Stimulated activated naive B cell treated with anti-CD40 and anti-IgM and Interleukin-4, amounts not matched to agents 10 μg/mL and 1 μg/mL and 100 μg/mL, for 72 hours (primary cell): ENCODE measurements at places on chromosomes 11 and 22.

- no peak overlapping the region for H3K4me3 ChIP-seq
- no peaks in the 10 kb centered on the region for H3K36me3 ChIP-seq
- peak; percentile 21 for DNase-seq
- H3K27ac ChIP-seq, result no peak overlapping the region
- no peaks in the 10 kb centered on the region for H3K4me1 ChIP-seq
Measured at GRCh38 chr11:17528181-17528691, 16.0 kb downstream of the USH1C start.

DNA sequence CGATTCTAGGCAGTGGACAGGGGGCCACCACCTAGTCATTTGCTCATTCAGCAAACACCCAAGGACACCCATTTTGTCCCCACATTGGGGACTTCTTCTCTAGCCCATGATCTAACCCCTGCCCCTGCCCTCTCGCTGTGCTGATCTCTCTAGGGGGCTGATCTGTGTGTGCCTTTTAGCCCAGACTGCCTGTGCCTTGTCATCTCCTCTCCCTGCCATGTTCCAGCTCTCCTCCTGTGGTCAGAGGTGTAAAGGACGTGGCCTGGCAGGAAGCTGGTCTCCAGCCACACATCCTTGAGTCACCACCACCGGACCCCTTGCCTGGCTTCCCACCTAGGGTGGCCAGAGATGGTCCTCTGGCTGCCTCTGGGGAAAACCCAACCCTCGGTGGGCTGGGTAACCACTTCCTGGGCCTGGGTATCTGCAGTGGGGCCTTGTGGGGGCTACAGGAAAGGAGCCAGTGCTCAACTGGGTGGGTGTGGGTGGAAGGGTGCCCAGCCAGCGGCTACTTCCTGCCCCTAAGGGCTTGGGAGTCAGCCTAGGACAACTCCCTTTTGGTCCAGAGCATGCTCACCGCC lies 1.3 kb downstream of the CTSW start:
- H3K36me3 ChIP-seq, result peaks cover 39% of the 10 kb centered on the region
- no peak overlapping the region for H3K27ac ChIP-seq
- DNase-seq, result no peak
- no peaks in the 10 kb centered on the region for H3K27me3 ChIP-seq
- H3K4me3 ChIP-seq, result peak overlapping the region; percentile 23

- DNase-seq, result no peak
- no peaks in the 10 kb centered on the region for H3K36me3 ChIP-seq
- H3K4me1 ChIP-seq, result peaks cover 32% of the 10 kb centered on the region
- no peak overlapping the region for H3K27ac ChIP-seq
Measured at GRCh38 chr22:26665813-26666231, 8.4 kb downstream of the MIAT start.

DNA sequence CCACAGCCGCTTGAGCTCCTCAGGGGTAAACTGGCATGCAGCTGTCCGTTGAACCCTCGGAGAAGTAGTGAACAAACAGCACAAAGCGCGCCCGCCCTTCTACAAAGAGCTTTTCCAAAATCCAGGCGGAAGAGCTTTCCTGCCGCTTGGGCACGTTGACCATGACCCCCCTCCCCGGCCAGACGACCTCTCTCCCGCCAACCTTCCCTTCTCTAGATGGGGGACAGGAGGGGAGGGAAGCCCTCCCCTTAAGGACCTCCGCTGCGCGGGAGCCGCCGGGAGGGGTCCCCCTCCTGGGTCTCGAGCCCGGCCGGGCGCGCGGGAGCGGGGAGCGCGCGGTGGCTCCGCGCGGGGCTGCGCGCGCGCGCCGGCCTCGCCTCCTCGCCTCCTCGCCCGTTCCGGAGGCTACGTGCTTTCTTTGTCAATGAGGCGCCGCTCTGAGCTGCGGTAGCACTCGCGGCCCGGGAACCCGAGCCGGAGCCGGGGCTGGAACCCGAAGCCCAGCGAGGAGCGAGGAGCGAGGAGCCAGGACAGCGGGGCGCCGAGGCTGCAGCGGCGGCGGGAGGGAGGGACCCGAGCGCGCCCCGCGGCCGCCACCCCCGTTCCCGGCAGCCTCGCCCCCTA lies 118.6 kb downstream of the HIPK3 start:
- H3K27me3 ChIP-seq, result peaks cover 51% of the 10 kb centered on the region
- H3K27ac ChIP-seq, result no peak within 1 kb of the TSS
- H3K4me1 ChIP-seq, result peaks cover 8% of the 10 kb centered on the region
- no peaks in the 10 kb centered on the region for H3K36me3 ChIP-seq

DNA sequence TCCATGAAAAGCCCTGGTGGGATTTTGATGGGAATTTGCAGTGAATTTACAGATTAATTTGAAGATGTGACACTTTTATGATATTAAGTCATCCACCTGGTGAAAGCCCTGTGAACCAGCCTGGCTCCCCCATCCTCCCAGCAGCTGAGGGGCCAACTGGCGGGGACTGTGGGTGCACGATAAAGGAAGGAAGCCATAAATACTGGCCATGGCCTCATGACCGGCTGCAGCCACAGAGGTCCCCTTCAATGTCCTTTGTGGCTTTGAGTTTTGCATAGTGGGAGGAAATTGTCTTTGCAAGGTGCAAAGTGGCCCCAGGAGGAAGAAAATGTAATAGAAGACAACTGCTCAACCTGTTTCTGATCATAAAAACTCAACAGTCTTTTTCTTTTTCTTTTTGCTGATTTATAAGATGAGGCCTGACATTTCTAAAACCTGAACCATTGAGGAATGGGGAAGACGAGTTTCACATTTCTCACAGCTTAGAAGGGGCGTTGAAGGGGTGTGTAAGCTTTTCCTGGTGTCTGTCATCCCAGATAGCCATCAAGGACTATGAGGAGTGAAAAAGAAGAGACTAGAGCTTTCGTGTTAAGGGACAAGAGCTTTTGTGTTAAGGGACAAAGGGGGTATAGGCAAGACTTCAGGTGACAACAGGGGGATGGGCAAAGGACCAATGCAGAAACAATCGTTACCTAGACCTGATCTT lies 6.3 kb upstream of the NDUFV1 start:
- peaks cover 16% of the 10 kb centered on the region for H3K27me3 ChIP-seq
- DNase-seq, result no peak
- peaks cover 9% of the 10 kb centered on the region for H3K4me1 ChIP-seq
- no peak overlapping the region for H3K27ac ChIP-seq
- peaks cover 3% of the 10 kb centered on the region for H3K36me3 ChIP-seq

- peaks cover 4% of the 10 kb centered on the region for H3K36me3 ChIP-seq
- H3K4me3 ChIP-seq, result no peak overlapping the region
- no peaks in the 10 kb centered on the region for H3K27me3 ChIP-seq
- DNase-seq, result no peak
Measured at GRCh38 chr11:65330544-65330943, 3.1 kb upstream of the DPF2 start.

- peak overlapping the region; percentile 87 for H3K27ac ChIP-seq
- H3K4me1 ChIP-seq, result peaks cover 11% of the 10 kb centered on the region
- no peak for DNase-seq
- H3K36me3 ChIP-seq, result peaks cover 1% of the 10 kb centered on the region
- H3K4me3 ChIP-seq, result peak overlapping the region; percentile 21
Measured at GRCh38 chr11:78532991-78533390, 41.7 kb downstream of the NARS2 start.

DNA sequence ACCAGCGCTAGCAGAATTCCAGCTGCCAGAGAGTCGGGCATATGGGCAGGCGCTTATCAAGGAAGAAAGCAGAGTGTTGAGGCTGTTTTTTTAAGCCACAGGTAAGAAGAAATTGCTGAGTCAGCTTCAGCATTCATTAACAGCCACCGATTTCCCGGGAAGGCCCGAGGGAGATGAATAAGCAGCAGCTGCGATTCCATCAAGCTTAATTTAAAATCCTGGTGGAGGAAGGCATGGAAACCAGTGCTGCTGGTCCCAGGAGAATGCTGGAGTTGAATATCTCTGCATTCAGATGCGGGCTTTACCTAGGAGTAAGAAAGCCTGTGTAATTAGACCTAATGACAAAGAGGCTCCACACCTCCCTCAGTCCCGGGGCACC lies 168.8 kb downstream of the BRD1 start:
- H3K36me3 ChIP-seq, result peaks cover 10% of the 10 kb centered on the region
- no peak for DNase-seq
- H3K27ac ChIP-seq, result peak overlapping the region; percentile 84
- H3K4me3 ChIP-seq, result no peak overlapping the region
- peaks cover 34% of the 10 kb centered on the region for H3K4me1 ChIP-seq

DNA sequence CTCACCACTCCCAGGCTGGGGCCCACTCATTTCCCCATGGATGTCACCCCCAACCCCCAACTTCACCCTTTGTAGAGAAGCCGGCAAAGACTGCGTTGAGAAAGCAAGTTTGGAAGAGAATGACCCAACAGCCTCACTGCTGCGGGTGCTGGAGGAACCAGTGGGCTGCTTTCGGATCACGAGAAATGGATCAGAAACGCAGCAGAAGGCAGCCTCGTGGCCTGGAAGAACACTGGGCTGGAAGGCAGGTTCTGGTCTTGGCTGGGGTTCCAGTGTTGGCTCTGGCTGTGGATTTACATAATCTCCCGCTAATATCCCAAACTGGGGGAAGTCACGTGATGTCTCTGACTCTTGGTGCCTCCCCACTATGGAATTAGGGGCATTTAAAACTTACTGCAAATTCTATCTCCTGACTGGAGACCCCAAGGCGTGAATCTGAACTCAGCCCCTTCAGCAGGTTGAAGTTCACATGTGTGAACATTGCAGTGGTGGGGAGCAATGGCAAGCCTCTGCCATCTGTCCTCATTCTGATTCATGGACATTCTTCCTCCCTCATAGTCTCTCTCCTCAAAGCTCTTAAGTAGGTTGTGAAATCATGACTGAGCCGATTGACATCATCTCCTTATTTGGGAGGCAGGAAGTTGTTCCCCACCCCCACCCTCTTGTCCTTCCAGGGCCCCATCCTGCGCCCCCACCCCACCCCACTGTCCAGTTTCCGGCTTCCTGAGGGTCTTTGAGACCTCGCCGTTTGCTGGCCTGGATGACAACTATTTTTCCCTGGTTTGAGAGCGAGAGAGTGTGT lies 37.0 kb upstream of the TIMP3 start:
- no peaks in the 10 kb centered on the region for H3K4me1 ChIP-seq
- peaks cover 3% of the 10 kb centered on the region for H3K36me3 ChIP-seq
- H3K4me3 ChIP-seq, result no peak overlapping the region
- peaks cover 49% of the 10 kb centered on the region for H3K27me3 ChIP-seq

DNA sequence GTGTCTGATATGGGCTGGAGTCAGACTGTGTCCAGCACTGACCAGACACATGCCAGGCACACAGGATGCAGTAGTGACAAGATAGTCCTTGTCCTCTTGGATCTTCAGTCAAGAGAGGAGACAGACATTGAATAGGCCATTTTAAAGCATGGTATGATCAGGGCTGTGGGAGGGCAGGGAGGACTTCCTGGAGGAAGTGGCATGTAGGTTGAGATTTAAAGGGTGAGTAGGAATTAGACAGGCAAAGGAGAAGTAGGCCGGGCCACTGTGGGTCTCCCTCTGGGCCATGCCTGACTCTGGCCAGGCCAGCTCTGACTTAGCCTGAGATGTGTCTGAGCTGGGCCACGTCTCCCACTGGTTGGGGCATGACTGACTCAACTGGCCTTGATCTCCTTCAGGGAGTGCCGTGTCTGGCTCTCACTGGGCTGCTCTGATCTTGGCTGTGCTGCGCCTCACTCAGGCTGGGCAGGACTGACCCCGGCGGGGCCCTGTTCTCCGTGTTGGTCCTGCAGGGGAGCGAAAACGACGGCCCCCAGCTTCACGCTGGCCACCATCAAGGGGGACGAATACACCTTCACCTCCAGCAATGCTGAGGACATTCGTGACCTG lies 71.2 kb downstream of the MYO7A start:
- H3K36me3 ChIP-seq, result no peaks in the 10 kb centered on the region
- no peaks in the 10 kb centered on the region for H3K4me1 ChIP-seq
- H3K27me3 ChIP-seq, result no peaks in the 10 kb centered on the region
- DNase-seq, result no peak

GRCh38 chr11:19952116-19952605 lies 208.1 kb downstream of the DBX1 start:
- peak overlapping the region; percentile 25 for H3K27ac ChIP-seq
- no peak overlapping the region for H3K4me3 ChIP-seq
- no peaks in the 10 kb centered on the region for H3K36me3 ChIP-seq
- peaks cover 18% of the 10 kb centered on the region for H3K4me1 ChIP-seq

- peaks cover 17% of the 10 kb centered on the region for H3K4me1 ChIP-seq
- peaks cover 4% of the 10 kb centered on the region for H3K36me3 ChIP-seq
- no peak overlapping the region for H3K4me3 ChIP-seq
- no peak overlapping the region for H3K27ac ChIP-seq
Measured at GRCh38 chr22:33781411-33781810, 138.9 kb downstream of the LARGE1 start.

DNA sequence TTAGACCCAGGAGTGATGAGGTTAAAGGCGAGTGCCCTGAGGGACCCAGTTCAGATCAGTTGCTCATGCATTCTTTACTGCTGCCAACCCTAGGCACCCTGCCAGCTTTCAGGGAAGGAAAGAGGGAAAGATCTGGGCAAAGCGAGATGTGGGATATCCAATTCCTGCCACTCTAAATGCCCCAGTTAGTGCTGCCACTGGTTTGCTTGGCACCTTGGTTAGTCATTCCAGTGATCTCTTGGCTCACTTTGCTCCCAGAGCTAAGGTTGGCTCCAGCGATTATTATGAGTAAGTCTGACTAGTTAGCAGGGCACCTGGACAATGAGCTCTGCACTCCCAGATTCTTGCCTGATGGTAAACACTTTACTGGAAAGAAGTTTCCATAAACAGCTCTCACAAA lies 85.0 kb downstream of the INSC start:
- no peaks in the 10 kb centered on the region for H3K4me1 ChIP-seq
- no peak overlapping the region for H3K27ac ChIP-seq
- peaks cover 15% of the 10 kb centered on the region for H3K27me3 ChIP-seq
- no peaks in the 10 kb centered on the region for H3K36me3 ChIP-seq

DNA sequence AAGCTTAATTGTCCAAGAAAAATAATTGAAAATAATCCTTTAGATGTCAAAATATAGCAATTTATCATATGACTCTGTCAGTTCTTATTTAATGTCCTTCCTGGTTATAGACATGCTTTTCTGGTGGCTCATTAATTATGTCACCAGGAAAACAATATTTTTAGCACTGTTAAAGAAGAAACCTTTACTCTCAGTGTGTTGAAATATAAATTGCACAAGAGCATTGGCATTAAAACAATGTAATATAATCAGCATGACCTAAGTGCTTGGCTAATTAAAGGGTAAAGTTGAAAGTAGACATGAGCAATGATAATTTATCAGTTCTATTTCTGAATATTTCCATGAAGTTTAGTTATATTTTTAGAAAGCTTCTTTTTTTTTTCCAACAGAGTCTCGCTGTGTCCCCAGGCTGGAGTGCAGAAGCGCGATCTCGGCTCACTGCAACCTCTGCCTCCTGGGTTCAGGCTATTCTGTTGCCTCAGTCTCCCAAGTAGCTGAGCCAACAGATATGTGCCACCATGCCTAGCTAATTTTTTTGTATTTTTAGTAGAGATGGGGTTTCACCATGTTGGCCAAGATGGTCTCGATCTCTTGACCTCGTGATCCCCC lies 232.3 kb downstream of the JRKL start:
- H3K27me3 ChIP-seq, result no peaks in the 10 kb centered on the region
- no peak overlapping the region for H3K4me3 ChIP-seq
- no peak overlapping the region for H3K27ac ChIP-seq
- H3K4me1 ChIP-seq, result no peaks in the 10 kb centered on the region
- H3K36me3 ChIP-seq, result no peaks in the 10 kb centered on the region

DNA sequence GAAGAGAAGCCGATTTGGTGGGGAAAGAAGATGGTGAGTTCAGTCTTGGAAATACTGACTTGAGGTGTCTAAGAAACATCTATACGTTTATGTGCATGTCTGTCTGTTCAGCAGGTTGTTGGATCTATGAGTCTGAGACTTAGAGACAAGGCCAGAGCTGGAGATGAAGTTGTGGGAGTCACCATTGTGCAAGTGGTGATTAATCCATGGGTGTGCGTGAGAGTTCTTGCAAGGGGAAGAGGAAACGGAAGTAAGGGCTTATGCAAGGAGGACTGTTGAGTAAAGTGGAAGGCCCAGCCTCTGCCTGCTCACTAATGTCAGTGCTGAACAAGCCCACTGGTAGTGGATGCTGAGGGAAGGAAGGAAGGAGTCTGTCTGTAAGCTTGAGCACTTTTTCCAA lies 9.7 kb downstream of the TMEM45B start:
- no peaks in the 10 kb centered on the region for H3K27me3 ChIP-seq
- no peak overlapping the region for H3K4me3 ChIP-seq
